T47D (cell line): ENCODE measurements at places on chromosomes 2 and 18.

DNA sequence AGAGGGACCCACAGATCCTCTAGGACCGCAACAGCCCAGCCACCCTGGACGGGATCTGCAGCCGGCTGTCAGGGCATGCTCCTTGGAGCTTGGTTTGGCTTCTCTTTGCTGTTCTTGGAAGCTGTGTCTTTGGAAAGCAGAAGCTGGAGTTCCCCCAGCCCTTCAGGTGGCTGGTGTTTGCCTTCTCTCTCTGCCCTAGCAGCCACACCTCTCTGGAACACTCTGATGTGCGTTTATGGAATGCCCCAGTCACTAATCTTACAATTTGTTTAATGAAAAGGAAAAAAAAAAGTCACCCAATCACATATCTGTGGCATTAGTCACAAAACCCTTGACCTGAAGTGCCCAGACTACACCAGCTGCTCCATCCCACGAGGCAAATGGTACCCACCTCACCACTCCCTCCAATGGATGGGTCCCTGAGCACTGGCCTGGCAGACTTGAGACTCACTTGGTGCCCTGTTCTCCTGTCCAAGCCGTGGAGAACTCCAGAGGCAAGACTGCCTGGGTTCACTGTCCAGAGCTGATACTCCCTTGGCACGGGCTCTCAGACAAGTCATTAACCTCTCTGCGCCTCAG lies 70.2 kb upstream of the DAPL1 start:
- DNase-seq: no peak

DNA sequence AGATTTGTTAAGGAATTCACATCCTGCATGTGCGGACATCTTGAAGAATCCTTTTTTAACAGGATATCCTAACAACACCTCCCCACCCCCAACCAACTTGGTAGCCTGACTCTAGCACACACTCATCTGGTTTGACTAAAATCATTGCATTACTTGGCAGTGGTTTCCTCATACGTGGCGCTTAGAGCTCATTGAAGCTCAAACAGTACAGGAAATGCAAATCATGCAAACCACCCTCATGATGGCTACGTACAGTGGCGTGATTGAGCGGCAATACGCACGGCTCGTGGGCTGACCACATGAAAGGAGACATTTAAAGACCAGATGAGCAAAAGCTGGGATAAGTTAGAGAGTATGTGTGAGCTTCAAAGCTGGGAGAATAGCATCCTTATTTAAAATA lies 336.2 kb downstream of the ZEB2 start:
- no peak for DNase-seq

GRCh38 chr2:215614296-215614695 lies 178.4 kb upstream of the FN1 start:
- no peak for DNase-seq

DNA sequence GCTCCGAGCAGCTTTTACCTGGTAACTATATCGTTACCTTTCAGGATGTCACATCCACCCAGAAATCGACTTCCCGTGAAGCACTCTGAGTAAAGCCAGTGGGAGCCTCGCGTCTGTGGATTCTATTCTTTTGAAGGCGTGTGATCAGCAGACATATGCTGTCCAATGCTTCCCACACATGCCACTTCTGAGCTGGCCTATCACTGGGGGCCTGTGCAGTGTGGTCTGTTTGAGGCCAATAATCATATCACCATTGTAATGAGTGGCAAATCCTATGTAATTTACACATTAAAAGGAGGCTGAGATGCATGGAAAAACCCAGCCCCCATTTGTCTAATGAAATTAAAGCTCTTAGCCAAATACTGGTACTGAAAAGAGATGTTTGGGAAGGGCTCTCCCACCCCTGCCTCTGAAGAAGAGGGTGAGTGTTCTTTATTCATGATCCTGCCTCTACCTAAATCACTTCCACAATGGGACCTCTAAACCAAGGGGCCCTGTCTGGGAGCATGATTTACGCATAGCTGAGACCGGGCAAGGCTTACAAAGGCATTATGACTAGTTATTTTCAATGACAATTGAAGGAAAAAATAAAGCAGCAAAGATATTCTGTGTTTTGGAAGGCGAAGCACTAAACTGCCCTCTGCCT lies 686.8 kb downstream of the ZEB2 start:
- DNase-seq: no peak

GRCh38 chr2:133063775-133064174 lies 393.8 kb upstream of the LYPD1 start:
- DNase-seq: peak; percentile 3

DNA sequence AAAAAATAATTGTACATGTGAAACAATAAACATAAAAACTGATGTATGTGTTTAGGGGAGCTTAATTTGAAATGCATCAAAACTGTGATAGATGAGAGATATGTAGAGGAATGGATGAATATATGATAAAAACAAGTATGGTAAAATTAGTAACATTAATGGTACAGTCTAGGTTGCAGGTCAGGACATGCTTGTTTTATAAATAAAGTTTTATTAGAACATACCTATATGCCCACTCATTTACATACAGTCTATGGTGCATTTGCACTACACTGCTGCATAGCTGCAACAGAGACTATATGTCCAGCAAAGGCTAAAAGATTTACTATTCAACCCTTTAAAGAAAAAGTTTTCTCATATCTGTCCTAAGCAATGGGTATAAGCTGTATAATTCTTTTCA lies 236.6 kb upstream of the CCDC68 start:
- no peak for DNase-seq

GRCh38 chr2:8193146-8193545 lies 488.7 kb upstream of the ID2 start:
- no peak for DNase-seq

DNA sequence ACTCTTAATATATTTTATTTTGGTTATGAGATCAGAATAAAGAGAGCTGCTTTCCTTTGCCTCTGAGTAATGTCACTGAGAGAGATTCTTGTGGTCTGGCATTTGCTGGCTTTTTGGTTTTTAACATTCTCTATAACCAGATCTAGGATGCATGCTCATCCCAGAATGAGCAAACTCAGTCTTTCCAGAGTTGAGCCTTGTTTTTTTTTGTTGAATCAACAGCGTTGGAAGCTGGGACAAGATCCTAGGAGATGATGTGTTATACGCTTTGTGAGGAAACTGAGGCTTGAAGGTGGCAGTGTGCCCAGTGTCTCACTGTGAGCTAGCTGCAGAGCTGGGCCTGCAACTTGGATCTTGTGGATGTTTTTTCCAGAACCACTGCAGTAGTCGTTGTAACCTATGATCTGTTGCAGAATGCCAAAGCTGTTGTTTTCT lies 19.5 kb downstream of the MYO1B start:
- no peak for DNase-seq

GRCh38 chr18:41482501-41482900 lies 472.5 kb upstream of the PIK3C3 start:
- DNase-seq: no peak

DNA sequence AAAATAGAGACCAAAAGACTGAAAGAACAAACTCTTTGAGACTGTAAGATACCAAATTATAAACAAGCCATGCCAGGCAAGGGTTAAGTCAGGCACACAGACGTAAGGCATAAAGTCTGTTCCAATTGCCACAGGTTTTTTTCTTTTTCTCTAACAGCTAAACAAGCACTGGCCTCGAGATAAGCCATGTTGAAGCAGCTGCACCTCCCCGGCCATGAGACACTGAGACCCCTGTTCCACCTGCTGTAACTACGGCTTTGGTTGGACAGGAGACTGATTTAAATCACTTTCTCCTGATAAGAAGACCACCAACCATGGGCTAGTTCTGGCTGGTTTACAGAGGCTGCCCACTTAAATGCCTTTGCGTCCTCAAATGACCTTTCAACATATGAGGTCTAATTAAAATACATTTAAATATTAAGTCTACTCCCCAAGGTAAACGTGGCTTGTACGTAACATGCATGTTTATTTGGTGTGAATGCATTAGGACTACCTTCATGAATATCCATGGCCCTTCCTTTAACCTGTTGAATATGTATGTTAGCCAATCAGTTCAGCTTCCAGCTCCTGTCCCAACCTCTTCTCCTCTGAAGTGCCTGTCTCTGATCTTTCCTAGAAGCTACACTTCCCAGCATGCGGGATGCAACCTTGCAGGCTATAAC lies 117.2 kb downstream of the CMPK2 start:
- DNase-seq: no peak
